IPS-NIHi11 (cell line): ENCODE measurements at places on chromosomes 13 and 19.

GRCh38 chr13:77737583-77738200 is 40.2 kb downstream of the SLAIN1 start:
- no peak for DNase-seq

- DNase-seq: no peak
These were observed 50.8 kb downstream of the MBD3L2B start for GRCh38 chr19:6970443-6970842.

GRCh38 chr19:18972301-18972811 is 31.3 kb upstream of the HOMER3 start:
- DNase-seq: no peak

DNA sequence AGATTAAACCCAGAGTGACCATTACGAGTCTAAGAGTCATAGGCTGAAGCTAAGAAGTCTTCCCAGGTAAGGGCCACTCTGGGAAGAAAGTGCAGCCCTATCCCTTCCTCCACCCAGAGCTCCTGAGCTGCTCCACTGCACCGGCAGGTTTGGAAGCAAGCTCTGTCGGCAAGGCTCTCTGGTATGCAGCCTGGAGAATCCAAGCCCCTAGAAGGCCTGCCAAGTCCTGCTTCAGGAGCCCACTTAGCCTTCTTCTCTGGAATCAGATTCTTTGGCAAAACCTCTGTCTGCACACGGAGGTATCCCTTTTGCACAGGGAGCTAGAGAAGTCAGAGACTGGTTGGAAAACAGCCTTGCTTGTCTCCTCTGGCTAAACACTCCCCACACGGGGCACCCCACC is 58.5 kb downstream of the CEBPG start:
- no peak for DNase-seq

DNA sequence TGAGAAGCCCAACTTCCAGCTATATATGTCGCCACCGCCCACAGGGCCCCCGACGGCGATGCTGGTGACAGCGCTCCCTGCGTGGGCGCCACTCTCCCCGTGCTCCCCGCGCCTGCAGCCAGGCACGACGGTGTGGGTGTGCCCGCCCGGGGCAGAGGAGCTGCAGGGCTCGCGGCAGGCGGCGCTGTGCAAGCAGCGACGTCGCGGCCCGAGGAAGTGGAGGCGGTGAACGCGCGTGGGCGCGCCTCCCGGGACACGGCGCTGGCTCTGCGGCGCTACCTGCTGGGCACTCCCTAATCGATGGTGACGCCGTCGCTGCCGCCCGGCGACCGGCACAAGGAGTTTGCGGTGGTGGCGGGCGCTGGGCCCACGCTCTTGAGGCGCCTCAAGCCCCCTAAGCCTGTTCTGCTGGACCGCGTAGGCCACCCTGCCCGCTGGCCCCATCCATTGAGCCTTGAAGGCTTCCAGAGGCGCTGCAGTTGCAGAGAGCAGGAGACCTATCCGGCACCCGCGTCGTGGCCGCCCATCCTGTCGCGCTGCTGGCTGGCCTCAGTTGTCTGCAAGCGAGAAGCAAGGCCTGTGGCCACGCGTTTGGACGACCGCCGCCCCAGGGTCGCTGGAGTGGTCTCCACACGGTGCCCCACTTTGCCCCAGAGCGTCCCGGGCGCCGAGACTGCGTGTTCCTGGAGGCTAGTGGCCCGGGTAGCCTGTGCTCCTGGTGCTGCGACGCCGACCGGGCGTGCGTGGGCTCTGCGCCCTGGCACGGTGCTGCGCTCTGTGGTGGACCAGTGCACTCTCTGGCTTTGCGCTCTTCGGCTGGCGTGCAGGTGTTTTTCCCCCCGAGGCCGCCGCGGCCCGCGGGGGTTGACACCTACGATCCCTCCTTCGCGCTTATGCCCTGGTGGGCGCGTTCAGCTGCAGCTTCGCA is 23.1 kb downstream of the LRFN3 start:
- peak; percentile 52 for DNase-seq

DNA sequence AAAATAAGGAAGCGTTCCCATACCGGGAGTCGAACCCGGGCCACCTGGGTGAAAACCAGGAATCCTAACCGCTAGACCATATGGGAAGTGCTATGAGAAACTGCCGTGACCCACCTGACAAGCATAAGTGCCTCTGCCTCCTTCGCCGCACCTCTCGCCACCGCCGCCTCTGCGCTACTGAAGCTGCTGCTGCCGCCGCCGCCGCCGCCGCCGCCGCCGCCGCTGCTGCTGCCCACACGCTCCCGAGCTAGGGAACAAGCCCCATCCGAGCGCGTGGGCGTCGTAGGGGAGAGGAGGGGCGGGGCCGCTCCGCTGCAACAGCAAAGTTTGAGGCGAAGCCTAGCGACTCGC is 610 bp upstream of the WBP4 start:
- peak; percentile 65 for DNase-seq

DNA sequence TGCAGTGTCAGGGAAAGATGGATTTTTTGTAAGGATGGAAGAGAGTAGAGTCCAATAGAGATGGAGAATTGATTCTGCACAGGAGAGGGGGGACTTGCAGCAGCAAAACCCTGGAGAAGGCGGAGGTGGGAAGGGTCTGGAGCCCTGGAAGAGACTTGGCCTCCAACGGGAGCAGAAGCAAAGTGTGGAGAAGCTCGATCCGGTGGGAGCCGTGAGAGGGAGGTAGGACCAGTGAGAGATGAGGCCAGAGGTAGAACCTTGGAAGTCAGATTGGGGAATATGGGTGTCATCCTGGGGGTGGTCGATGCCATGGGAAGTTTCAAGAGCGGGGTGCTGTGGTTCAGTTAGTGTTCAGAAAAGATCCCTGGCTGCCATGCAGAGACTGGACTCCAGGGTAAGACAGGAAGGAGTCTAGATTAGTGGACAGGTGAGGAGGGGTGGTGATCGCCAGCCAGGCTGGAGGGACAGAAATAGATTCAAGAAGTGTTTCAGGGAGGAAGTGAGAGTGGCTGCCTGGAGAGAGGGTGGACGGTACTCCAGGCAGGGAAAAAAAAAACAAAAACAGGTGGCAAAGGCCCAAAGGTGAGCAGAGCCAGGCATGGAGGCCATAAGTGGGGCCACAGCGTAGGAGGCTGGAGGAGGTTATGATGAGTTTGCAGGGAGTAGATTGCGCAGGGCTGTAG is 2.6 kb downstream of the PPP5C start:
- no peak for DNase-seq

- DNase-seq: no peak
These were observed 79.7 kb downstream of the LMO7 start for GRCh38 chr13:75715601-75716523.

GRCh38 chr13:65292488-65292901 is 1937.6 kb downstream of the PCDH9 start:
- no peak for DNase-seq

GRCh38 chr19:16001481-16002312 is 52.9 kb downstream of the OR10H4 start:
- no peak for DNase-seq

GRCh38 chr19:57305056-57305455 is 15.2 kb upstream of the ZNF543 start:
- DNase-seq: no peak

DNA sequence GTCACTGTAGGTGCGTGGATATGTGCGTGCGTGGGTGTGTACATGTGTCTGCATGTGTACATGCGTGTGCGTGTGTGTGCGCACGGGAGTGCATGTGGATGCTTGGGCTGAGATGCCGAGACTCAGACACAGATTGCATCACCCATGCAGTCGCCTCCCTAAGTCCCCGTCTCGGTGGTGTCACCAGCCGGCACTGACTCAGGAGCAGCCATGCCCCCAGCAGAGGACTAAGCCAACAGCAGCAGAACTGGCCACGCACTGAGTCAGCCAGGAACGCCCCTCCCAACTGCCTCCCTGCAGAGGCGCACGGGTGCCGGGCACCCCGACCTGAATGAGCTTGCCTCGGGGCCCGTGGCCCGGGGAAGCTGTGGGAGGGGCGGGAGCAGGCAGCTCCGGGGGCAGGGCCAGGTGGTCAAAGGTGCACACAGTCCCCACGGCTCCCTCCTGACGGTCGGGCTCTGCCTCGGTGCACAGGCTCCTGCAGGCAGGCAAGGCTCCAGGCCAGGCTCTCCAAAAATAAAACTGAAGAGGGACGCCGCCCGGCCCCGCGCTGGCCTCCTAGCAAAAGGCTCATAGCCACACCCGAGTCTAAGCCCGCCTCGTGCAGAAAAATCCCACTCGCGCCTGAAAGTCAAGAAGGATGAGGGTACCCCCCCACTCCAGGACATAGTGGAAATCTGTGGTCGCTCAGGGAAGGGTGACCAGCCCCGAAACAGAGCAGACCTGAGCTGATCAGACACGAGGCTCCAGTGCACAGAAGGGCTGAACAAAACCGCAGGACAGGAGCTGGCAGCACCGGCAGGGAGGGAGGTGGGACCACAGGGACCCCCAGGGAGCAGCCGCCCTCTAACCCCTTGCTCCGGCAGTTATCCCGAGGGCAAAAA is 49.2 kb downstream of the GADD45B start:
- DNase-seq: peak; percentile 56

DNA sequence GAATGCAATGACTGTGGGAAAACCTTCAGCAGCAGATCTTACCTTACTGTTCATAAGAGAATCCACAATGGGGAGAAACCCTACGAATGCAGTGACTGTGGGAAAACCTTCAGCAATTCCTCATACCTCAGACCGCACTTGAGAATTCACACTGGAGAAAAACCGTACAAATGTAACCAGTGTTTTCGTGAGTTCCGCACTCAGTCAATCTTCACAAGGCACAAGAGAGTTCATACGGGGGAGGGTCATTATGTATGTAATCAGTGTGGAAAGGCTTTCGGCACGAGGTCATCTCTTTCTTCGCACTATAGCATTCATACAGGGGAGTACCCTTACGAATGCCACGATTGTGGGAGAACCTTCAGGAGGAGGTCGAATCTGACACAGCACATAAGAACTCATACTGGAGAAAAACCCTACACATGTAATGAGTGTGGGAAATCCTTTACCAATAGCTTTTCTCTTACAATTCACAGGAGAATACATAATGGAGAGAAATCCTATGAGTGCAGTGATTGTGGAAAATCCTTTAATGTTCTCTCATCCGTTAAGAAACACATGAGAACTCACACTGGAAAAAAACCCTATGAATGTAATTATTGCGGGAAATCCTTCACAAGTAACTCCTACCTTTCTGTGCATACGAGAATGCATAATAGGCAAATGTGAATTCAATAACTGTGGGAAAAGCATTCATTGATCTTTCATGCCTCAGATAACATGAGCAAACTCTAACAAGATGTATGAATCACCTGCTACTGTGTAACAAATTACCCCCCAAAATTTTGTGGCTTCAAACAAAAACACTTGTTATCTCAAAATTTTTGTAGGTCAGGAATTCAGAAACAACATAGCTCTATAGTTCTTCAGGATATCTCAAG is 13.8 kb downstream of the ZNF557 start:
- no peak for DNase-seq

DNA sequence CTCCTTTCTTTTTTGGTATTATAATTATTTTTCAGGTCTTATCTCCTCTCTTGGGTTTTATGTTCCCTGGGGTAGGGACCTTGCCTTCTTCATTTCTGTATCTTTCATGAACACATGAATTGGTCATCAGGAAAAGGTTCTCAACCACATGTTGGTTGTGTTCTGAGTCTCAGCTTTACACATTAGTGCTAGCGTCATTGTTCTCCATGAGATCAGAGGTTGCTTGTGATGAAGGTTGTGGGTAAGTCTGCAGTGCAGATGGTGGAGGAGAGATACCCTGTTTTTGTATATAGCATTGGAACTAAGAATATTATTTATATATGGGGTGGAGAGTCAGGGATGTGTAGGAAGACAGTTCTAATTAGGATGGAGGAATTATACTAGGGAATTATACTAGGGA is 24.5 kb upstream of the CEACAM8 start:
- no peak for DNase-seq

DNA sequence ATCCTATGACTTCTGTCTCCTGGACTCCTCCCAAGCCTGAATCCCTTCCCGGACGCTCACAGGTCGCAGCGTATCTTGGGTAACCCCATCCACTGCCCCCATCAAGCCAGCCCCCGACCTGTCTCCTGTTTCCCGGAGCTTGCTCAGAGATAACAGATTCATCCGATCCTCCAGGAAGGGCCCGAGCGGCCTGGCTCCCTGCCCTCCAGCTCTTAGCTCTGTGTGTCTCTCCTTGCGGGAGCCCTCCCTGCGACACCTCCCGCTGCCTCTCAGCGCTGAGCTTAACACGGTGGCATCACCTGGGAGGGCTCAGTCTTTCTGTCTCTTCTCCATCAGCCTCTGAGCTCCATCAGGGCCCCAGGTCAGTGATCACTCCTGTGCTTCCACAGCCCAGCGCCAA is 4.3 kb upstream of the TMEM255B start:
- no peak for DNase-seq

- no peak for DNase-seq
These were observed 139.9 kb downstream of the LACC1 start for GRCh38 chr13:44019651-44020050.

- no peak for DNase-seq
These were observed 440.4 kb downstream of the FGF9 start for GRCh38 chr13:22111152-22111783.

GRCh38 chr13:50140153-50140552 is 124.9 kb downstream of the KCNRG start:
- DNase-seq: no peak

DNA sequence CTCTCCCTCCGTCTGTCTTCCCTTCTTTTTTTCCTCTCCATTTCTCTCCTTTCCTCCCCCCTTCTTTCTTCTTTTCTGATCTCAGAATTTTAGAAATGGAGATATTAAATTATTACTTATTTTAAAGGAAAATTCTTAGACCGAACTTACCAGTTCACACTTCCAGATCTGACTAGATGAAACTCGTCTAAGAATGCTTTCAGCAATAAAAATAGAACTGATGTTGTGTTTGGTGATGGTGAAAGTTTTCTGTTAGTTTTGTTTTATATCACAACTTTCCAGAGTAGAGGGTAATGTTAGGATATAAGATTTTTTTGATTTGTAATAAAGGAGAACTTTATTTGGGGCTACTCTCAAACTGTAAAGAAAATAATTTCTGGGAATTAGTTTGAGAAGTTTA is 29.9 kb downstream of the UCHL3 start:
- no peak for DNase-seq

DNA sequence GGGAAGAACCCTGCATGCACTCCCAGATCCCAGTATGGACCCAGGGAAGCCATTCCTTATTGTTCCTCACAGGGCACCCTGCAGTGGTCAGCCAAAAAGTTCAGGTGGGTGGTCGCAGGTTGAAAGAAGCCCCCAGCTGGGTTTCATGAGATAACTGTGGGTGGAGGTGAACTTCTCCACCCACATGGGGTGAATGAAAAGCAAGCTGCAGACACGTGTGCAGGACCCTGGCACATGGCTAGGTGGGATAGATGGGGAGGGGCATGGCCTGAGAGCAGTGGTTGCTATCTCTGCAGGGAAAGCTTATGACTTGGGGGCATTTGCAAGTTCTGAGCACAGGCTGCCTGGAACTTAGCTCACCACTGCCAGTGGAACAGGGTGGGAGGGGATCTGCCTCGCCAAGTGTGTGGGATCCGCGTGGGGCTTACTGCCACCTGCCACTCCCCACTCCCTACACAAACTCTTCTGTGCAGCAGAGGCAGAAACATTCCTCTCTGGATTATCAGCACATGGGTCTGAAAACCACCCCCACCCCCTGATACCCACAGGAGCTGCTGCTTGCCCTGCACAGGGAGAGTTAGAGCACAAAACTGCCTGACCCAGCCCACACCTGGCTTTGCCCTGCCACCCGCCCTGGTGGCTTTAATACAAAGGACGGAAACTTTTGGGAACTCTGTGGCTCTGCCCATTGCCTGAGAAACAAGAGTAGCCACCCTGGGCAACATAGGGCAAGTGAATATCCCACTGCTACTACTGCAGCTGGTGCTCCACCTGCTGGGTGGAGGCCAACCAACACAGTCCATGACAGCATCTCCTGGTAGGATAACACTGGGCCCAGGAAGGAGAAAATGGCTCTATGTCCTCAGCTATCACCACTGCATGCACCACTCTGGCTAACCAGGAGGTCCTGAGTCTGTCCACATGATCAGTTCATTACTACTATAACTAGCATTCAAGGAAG is 24.4 kb downstream of the PLA2G4C start:
- DNase-seq: peak; percentile 29
